Fibroblast of skin of right quadriceps (primary cell): ENCODE measurements at places on chromosomes 3 and 15.

DNA sequence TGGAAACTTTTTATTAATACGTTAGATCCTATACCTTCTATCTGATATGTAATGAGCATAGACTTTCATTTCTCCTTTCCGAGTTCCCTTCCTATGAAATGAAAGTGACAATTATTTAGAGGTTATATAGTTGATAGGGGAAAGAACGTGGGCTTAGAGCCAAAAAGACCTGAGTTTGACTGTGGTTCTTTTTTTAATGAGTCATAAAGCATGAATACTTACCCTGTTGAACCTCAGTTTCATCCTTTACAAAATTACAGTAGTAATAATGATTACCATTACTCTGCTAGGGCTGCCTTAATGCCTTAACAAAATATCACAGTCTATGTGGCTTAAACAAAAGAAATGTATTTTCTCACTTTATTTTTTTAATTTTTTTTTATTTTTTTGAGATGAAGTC lies 75.9 kb downstream of the AGBL1 start:
- no peak for DNase-seq

GRCh38 chr15:73952171-73952912 lies 26.1 kb downstream of the LOXL1 start:
- DNase-seq: no peak

GRCh38 chr15:26562336-26562735 lies 210.5 kb downstream of the GABRB3 start:
- DNase-seq: peak; percentile 0

DNA sequence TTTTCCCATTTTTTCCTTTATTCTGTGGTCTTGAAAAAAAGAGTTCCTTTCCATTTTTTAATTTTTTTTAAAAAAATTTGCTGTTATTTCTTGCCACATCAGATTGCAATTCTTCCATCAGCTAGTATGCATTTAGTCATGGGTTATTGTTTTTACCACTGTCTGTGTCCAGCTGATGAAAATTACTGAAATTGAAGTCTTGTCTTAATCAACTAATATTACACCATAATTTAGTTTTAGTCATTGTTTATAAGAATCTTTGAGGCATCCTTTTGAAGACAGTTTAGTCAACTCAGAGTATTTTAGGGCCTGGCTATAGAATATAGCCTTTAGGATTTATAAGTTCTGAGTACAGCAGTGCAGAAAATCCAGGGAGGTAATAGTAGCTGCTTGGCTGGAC lies 172.1 kb downstream of the LRTM1 start:
- peak; percentile 63 for DNase-seq

- DNase-seq: no peak
Observed at GRCh38 chr3:71890356-71890931, 105.5 kb upstream of the PROK2 start.

- no peak for DNase-seq
Observed at GRCh38 chr3:65532215-65532614, 506.5 kb downstream of the MAGI1 start.

- peak; percentile 9 for DNase-seq
Observed at GRCh38 chr3:10387881-10388609, 67.1 kb upstream of the SEC13 start.

DNA sequence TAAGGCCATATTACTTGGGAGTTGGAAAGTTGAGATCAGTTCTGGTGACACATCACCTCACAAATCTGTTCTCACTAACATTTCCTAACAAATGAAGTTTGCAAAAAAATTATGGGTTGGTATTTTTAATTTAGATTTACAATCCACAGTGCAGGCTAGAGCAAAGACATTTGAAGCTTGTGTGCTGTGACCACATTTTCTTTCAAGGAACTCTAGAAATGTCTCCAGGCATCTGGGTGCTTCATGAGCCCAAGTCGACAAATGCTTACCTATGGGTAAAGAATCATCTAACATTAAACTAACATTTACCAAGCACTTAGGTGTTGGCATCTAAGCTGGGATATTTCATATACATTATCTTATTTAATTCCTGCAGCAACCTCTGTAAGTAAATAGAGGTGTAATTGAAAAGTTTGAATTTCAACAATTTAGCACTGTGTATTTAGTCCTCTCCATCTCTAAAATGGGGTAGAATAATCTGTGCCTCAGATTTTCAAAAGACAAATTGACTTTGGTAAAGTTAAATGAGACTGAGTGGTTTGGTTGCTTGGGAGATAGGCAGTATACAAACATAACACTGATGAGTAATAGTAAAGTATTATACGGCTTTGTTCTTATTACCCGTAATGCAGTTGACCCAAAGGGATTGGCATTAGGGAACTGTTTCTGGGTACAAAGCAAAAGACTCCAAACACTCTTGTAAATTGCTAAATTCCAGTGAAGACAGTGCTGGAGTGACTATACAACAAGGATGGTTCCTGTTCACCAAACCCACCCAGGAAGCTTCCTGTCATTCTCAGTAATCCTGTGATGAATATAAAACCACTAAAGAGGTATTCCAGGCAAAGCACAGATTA lies 162.5 kb downstream of the TPRG1 start:
- DNase-seq: peak; percentile 42

- no peak for DNase-seq
Observed at GRCh38 chr3:114284644-114285043, 9.2 kb upstream of the TIGIT start.

GRCh38 chr3:58553003-58553402 lies 16.0 kb upstream of the ACOX2 start:
- no peak for DNase-seq

- DNase-seq: no peak
Observed at GRCh38 chr3:181921220-181921619, 209.5 kb downstream of the SOX2 start.

DNA sequence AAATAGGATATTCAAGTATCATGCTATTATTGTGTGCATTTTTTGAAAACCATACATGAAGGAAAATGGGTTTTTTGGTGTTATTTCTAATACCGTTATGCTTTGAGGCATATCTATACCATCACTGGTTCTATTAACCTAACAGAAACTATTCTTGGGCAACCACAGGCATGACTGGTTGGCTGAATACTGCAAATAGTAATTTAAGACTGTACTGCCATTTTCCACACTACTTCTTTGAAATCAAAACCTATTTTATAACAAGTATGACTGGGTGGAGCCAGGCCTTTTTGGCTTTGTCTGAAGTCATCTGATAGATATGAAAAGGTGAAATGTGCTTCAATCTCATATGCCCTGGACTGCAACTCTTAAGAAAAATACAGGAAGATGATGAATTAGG lies 115.1 kb downstream of the ULK4 start:
- no peak for DNase-seq

DNA sequence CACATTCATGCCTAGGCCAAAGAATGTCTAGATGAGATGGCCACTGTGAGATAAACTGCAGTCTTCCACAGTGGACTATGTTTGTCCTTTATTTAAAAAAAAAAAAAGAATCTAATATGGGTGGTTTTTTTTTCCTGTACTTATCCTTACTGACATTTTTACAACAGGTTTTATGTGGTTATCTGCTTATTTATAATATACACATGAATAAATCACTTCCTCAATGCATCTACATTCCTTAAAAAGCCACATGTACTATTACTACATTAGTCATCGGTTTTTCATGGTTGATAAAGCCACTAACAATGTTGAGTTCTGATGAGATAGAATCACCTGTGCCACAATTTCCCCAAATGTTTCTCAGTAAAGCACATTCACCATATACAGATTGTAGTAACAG lies 341.3 kb upstream of the THBS1 start:
- DNase-seq: peak; percentile 89

- no peak for DNase-seq
Observed at GRCh38 chr3:149449799-149450198, 24.7 kb upstream of the TM4SF4 start.

DNA sequence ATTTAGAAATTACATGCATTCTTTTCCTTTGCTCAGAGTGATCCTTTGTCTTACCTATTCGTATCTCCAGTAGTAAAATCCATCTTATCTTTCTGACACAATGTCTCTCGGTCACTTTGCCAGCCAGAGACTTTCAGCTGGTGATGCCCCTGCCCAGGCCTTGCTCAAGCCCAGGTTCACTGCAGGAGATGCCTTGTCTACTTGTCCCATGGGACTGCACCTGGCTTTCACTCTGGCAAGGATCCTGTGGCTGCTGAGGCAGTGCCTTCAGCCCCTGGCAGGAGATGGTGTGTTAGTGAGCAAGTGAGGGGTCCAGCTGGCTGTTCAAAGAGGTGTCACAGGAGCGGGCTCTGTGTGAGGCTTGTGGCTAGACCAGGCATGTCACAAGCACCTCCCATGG lies 1268.9 kb downstream of the OTOL1 start:
- no peak for DNase-seq

- DNase-seq: peak; percentile 13
Observed at GRCh38 chr3:162738784-162739183, 1242.2 kb downstream of the OTOL1 start.

- DNase-seq: peak; percentile 90
Observed at GRCh38 chr15:35533130-35534110, 12.5 kb downstream of the DPH6 start.

- peak; percentile 71 for DNase-seq
Observed at GRCh38 chr3:113898892-113899291, 48.9 kb upstream of the ZDHHC23 start.

- DNase-seq: no peak
Observed at GRCh38 chr3:115062009-115062408, 85.1 kb downstream of the ZBTB20 start.

GRCh38 chr3:15450438-15451215 lies 23.2 kb downstream of the EAF1 start:
- DNase-seq: no peak

GRCh38 chr3:174767406-174767805 lies 91.7 kb upstream of the NAALADL2 start:
- DNase-seq: no peak

- DNase-seq: no peak
Observed at GRCh38 chr3:15102256-15102655, 3.3 kb upstream of the RBSN start.

GRCh38 chr15:39022532-39023305 lies 458.1 kb upstream of the RASGRP1 start:
- DNase-seq: no peak

DNA sequence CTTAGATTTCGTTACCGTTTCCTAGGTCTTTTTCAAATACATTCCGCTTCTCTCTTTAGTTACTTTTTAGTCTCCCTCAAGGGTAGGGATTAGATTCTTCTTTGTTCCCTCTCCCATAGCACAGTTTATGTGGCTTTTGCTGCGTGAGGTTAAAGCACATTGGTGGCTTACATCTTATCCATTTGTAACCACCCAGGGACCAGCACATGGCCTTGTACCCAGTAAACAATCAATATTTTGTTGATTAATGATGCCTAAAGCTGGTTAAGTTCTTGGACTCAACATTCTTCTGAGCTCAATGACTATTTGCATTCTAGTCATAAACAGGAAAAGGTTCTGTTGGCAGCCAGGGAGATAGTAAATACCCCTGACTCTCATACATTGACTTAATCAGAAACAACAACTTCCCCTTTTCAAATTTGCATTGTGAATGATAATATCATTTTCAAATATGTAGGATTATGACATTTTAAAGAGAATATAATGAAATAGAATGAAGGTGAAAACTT lies 60.2 kb downstream of the CACNA1D start:
- DNase-seq: no peak
